ENCODE measurements at places on chromosomes 11 and 22.

DNA sequence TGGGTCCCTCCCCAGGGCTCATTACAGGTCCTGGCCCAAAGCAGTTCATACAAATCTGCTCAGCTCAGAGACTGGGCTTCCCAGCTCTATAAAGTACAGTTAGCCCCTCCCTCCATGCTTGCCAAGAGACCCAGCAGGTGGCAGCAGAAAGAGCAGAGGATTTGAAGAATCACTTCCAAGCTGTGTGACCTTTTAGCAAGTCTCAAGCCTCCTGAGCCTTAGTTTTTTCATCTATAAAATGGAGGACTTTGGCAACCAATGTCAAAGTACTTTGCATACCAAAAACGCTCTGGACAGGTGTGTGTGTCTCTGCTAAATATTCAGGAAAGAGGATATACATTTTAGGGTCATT lies 26.6 kb downstream of the RELT start:
- no peak for DNase-seq

- no peak for DNase-seq
These were observed 50.3 kb downstream of the NAT10 start for GRCh38 chr11:34155757-34156062.

GRCh38 chr11:32255841-32256240 lies 165.0 kb downstream of the RCN1 start:
- no peak for DNase-seq

DNA sequence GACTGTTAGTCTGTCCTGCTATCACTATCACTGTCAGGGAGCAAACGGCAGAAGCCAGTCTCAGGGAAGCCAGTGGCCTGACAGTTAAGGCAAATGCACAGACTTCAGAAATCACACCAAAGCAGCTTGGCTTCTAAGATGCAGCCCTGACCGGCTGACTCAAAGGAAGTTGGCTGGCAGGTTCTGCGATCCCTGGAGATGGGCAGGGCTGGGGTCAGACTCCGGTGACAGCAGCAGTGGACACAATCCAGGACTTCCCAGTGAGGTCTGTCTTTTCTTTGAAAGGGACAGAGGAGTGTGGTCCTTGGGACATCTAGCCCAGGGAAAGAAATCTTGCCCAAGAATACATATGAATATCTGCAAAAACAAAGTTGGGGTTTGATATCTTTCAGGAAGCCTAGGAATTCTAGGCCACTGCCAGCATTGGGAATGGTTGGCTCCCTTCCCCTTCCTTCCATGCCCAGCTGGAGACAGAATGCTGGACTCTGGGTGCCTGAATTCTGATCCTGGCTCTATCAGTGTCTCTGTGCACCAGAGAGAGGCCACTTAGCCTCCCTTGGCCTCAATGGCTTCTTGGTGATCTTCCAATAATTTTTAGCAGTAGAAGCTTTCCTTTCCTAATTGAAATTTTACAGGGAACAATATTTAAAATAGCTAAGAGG lies 108.9 kb downstream of the KIRREL3 start:
- DNase-seq, result no peak

GRCh38 chr22:36608987-36609386 lies 80.0 kb upstream of the EIF3D start:
- DNase-seq, result no peak

- DNase-seq, result no peak
These were observed 894.6 kb downstream of the FAM181B start for GRCh38 chr11:81839016-81839415.

DNA sequence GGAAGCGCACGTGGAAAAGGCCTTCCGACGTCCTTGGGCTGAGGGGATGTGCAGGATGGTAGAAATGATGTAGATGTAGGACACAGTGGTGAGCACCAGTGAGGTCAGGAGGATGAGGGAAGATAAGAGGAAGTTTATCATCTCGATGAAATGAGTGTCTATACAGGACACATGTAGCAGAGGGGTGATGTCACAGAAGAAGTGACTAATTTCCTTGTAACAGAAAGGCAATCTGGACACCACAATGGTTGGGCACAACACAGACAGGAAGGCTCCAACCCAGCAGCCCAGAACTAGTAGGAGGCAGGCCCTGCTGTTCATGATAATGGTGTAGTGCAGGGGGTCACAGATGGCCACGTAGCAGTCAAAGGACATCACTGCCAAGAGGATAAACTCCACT lies 35.0 kb upstream of the OR6M1 start:
- DNase-seq, result no peak

GRCh38 chr11:57256119-57256518 lies 19.1 kb upstream of the APLNR start:
- DNase-seq, result no peak

DNA sequence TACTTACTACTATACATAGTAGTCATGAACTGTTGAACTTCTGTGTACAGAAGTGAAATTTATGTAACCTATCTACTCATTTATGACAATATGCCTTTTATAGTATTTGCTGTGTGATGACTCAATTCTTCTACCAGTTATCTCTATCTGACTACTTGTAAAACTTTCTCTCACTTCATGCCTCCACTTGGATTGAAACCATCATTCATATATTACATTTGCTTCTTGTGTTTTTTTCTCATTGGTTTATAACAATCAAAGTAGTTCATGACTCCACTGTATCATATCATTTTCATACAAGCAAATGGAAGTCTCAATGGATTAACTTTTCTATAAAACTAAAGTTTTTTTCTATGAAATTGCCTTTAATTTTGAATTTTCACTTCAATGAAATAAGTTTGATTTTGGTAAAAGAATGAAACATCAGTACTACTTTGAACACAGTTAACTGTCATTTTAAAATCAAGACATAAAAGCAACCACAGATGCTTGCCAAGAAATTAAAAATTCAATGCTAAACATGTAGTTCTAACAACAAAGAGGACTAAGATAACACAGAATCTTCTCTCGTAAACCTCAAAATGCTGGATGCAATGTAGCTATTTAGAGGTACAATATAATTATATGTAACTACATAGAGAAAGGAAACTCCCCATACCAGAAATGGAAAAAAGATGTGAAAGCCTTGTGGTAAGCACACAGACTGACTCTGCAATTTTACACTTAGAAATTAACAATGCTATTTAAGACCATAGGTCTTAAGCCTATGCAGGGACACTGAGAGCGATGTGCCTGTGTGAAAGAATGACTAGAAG lies 27.6 kb upstream of the EXPH5 start:
- DNase-seq, result no peak

GRCh38 chr22:49951986-49952896 lies 8.3 kb upstream of the PIM3 start:
- DNase-seq, result no peak

GRCh38 chr11:59814021-59814420 lies 3.4 kb upstream of the MRPL16 start:
- no peak for DNase-seq

DNA sequence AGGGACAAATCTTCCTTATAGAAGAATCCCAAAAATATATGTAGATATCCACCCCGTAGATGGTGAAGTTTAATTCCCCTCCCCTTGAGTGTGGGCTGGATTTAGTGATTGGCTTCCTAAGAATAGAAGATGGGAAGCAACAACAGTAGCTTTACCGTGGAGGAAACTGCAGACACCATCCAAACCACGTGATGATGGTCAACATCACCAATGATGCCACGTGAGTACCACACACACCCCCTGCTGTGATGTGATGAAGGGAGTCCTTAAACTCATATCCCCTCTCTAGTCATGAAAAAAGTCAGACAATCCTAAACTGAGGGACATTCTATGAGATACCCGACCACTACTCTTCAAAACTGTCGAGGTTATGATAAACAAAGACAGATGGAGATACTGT lies 76.4 kb upstream of the SLC22A12 start:
- DNase-seq, result no peak

DNA sequence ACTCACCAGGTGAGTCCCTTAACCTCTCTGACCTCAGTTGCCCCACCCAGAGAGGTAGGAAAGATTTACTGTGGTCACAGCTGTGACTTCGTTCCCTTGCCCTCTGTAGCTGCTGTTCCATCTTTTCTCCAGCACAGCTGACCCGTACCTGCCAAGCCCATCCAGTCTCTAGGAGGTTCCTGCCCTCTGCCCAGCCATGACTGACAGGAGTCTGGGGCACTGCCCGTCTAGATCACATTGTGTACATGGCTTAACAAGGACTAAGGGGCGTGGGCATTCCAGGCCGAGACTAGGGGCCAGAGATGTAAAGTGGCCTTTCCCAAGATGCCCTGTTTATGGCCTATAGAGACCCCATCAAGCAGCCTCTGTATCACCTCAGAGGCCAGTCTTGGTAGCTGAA lies 132.0 kb downstream of the PARVA start:
- no peak for DNase-seq

- no peak for DNase-seq
These were observed 3.1 kb upstream of the TMEM218 start for GRCh38 chr11:125114518-125114917.

DNA sequence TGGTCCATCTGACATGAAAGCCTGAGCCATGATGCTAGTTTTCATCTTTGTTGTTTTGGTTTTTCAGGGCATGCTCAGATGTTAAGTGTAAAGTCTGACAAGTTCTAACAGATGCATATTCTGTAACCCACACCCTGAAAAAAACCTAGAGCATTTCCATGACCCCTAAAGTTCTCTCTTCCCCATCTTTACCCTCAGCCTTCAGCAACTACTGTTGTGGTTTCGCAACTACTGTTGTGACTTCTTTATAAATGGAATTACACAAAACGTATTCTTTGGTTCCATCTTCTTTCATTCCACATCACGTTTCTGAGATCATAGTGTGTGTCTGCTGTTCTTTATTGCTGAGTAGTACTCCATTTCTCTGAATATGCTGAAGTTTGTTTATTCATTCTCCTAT lies 65.1 kb upstream of the LDLRAD3 start:
- DNase-seq, result no peak

DNA sequence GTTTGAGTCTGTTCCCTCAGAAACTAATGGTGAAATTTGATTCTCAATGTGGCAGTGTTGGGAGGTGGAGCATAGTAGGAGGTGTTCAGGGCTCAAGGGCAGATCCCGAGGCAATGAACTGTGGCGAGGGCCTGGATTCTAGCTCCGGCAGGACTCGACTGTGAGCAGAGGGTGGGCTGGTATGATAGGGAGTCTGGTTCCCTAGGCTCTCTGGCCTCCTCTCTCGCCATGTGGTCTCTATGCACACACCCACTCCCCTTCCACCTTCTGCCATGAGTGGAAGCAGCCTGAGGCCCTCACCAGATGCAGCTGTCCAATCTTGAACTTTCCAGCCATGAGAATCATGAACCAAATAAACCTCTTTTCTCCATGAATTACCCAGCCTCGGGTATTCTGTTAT lies 32.3 kb downstream of the ATP6V1E1 start:
- no peak for DNase-seq

- no peak for DNase-seq
These were observed 118.9 kb downstream of the MSANTD4 start for GRCh38 chr11:105903113-105903512.

DNA sequence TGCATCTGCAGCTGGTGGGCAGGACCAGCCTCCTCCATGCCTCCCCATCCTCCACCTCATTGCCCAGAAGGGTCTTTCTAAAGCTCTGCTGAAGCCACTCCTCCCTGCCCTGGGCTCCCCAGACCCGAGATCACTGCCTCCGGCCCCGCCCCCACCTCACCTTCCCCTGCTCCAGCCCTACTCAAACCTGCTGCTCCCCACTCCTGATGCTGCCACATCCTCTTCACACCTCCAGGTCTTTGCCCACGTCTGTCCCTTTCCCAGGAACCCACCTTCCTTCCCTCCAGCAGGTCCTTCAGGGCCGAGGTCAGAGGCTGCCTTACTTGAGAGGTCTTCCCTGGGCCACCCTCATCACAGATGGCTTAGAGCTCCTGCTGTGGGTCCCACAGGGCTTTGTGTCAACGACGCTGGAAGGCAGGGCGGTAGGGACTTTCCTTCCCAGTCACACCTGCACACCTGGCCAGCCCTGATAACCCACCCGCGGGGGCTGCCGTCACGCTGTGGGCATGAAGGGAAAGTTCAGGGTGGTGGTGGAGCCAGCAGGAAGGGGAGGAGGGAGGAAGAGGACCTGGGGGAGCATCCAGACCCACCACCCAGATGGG lies 11.9 kb downstream of the WNT7B start:
- DNase-seq, result no peak

GRCh38 chr11:109865548-109866186 lies 227.5 kb upstream of the ZC3H12C start:
- no peak for DNase-seq

- DNase-seq, result peak; percentile 22
These were observed 141.9 kb upstream of the TTC12 start for GRCh38 chr11:113172382-113172951.

DNA sequence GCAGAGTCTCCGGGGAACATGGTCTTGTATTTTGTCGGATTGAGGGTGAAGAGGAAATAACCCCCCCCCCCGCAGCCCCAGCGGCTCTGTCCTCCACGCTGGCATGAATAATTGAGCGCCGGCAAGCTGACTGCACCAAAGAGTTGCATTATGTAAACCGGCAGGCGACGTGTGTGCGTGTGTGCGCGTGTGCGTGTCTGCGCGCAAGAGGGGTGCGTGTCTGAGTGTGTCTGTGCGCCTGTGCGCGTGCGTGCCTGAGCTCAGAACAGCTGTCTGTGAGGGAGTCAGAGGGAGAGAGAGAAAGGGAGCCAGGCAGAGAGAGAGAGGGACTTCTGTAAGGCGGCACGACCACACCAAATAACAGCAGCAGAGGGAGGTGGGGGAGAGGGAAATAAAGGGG lies 94.4 kb downstream of the SCN3B start:
- peak; percentile 28 for DNase-seq

- DNase-seq, result no peak
These were observed 2.3 kb upstream of the RHOD start for GRCh38 chr11:67054346-67054835.

- DNase-seq, result no peak
These were observed 766 bp upstream of the ZNHIT2 start for GRCh38 chr11:65118097-65118837.

GRCh38 chr11:86577644-86578636 lies 94.5 kb downstream of the ME3 start:
- DNase-seq, result no peak

GRCh38 chr11:129237880-129238638 lies 45.9 kb upstream of the ARHGAP32 start:
- DNase-seq, result no peak

- no peak for DNase-seq
These were observed 10.1 kb upstream of the BTBD10 start for GRCh38 chr11:13473013-13473722.
